ENCODE measurements at places on chromosomes 3 and 15. TPM values are rescaled to one million over a fixed set of nuclear protein-coding genes. Genes with fewer than 3 reads are reported as not detected.

The APOD gene
- 46.5 TPM for polyA plus RNA-seq

DNA sequence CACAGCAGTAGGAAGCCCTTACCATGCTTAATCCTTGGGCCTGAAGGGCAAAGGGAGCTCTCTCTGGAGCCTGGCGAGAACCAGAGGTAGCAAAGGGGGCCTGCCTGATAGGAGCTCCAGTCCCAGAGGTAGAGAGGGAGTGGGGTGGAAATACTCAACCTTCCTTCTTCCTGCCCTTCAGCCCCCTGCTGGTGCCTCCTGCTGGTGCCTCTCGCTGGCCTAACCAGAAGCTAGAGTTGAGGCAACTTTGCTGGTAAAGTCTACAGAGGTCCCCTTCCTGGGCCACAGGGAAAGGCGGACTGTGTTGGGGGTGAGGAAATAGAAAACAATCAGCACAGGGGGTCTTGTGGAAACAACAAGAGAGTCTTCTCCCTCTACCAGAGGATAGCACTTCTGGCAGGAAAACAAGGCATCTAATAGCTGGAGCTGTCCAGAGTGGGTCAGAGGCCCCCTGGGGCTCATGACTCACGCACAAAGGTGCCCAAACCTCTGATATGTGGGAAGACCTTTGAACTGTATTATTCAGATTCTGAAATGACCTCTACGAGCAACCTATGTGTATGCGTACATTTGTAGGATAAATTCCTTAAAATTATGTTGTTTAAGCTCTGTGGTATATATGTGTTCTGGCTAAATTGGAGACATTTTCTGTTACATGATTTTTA, 133.9 kb downstream of the LRRC28 start:
- no peak for DNase-seq

The SNRK gene
- 37.2 TPM for polyA plus RNA-seq

DNA sequence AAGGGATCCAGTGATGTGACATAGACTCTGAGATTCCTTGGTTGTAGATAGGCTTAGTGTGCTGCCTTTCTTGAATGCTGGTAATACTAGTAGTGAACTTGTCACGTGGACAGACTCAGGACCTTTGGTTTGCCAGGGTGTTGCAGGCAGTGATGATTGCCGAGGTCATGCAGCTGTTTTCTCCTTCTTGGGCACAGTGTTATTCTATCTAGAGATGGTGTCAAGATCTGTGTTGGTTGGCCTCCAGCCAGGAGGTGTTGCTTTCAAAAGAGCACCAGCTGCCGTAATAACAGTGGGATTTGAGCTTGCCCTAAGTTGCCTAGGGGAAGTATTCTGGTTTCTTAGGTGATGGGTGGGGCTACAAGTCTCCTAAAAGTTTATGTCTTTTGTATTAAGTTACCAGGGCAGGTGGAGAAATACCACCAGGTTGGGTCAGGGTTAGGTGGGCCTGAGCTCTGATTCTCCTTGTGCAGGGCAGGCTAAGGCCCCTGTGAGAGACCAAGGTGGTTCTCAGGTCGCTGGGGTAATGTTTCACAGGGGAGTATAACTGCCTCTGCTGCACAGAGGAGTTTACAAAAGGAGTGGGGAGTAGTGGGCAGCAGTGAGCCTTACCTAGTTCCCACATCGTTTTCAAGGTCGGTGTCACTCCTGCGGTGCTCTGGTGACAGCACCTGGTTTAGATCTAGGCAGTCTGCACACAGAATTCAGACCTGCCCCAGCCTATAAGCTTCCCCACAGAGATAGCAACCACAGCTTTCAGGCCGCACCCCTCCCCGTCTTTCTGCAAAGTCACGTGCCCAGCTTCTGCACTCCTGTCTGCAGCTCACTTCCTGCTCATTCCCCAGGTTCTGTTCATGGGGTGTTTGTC, 350.3 kb downstream of the DOCK3 start:
- DNase-seq, result no peak

DNA sequence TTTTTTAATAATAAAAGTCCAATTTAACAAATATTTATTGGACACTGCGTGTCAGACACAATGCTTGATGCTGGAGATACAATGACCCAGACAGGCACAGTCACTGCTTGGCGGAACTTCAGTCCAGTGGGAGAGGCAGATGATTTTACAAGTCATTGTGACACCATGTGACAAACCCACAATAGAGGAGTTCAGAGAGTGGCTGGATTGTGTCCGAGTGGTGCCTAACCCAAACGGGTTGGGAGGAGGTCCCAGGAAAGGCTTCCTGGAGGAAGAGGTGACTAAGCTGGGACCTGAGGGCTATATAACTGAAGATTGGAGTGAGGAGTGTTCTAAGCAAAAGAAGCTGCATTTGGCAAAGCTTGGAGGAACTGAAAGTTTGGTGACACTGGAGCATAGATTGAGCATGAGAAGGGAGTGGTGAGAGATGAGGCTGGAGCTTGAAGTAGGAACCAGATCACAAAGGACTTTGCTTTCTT, 41.4 kb downstream of the CRTC3 start:
- no peak for DNase-seq

- no peak for DNase-seq
Measured at GRCh38 chr15:83445643-83446042, 1.5 kb upstream of the SH3GL3 start.

The C3orf49 gene
- polyA plus RNA-seq, result 0.23 TPM

The MEX3B gene
- 14.0 TPM for polyA plus RNA-seq

- DNase-seq, result no peak
Measured at GRCh38 chr3:69493157-69493556, 107.3 kb upstream of the FRMD4B start.

Measured in muscle of arm (tissue), 14 donors.